ENCODE measurements at places on chromosomes 16 and 17.

- DNase-seq: no peak
Measured at GRCh38 chr17:66427134-66427533, 124.7 kb downstream of the PRKCA start.

- no peak for DNase-seq
Measured at GRCh38 chr16:27708651-27709050, 158.7 kb downstream of the KATNIP start.

DNA sequence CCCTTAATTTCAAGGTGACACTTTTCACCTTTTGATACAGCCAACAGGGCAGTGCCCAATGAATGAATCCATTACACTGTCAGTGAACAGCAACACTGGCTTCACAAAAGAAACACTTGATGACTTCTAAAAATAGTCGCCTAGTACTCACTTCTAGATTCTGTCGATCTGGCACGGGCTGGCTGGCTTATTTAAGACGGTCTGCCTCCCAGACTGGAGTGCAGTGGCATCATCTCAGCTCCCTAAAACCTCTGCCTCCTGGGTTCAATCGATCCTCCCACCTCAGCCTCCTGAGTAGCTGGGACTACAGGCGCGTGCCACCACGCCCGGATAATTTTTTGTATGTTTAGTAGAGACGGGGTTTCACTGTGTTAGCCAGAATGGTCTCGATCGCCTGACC is 1.9 kb downstream of the NDUFAB1 start:
- DNase-seq: no peak

DNA sequence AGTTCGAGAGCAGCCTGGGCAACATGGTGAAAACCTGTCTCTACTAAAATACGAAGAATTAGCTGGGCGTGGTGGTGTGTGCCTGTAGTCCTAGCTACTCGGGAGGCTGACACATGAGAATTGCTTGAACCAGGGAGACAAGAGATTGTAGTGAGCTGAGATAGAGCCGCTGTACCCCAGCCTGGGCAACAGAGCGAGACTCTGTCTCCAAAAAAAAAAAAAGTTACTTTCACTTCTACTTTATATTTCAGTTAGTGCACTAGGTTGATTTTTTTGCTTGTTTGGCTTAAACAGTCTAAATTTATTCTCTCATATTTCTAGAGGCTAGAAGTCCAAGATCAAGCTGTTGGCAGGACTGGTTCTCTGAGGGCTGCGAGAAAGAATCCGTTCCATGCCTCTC is 13.4 kb downstream of the CCDC102A start:
- DNase-seq: no peak

- DNase-seq: no peak
Measured at GRCh38 chr16:77327717-77328116, 107.1 kb downstream of the ADAMTS18 start.

DNA sequence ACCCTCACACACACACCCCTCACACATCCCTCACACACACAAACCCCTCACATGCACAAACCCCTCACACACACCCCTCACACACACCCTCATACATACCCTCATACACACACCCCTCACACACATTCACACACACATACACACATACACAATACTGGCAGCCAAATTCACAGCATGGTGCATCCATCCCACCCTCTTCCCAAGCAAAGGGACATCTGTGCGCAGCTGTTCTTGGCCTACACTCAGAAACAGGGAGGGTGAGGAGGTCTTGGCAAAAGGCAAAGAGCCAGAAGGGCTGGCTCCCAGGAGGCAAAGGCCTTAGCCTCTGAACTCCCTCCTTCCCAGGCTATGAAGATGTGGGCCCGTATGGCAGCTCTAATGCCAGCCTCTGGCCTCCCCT is 23.4 kb downstream of the C17orf67 start:
- no peak for DNase-seq

DNA sequence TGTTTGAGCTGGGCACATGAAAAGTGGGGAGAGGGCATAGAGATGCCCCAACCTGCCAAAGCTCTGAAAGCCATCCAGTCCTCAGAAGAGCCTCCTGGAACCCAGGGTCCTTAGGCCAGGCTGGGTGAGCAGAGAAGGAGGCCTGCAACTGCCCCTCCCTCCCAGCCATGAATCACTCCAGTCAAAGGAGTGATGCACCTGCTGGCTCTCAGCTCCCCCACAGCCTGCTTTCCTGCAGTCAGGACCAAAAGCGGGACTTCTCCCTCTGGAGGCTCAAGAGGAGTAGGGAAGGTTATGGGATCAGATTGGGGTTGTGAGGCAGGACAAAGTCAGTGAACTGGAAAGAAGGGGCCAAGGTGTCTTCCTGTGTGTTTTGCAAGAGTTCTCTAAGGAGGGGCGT is 145.6 kb downstream of the TMEM132E start:
- DNase-seq: no peak

- DNase-seq: no peak
Measured at GRCh38 chr17:57465610-57466009, 209.3 kb downstream of the MSI2 start.

GRCh38 chr16:24552705-24553246 is 13.4 kb downstream of the RBBP6 start:
- DNase-seq: no peak

Measured in renal cortex interstitium (tissue), 15 donors.